ENCODE measurements at places on chromosomes 2 and 18.

DNA sequence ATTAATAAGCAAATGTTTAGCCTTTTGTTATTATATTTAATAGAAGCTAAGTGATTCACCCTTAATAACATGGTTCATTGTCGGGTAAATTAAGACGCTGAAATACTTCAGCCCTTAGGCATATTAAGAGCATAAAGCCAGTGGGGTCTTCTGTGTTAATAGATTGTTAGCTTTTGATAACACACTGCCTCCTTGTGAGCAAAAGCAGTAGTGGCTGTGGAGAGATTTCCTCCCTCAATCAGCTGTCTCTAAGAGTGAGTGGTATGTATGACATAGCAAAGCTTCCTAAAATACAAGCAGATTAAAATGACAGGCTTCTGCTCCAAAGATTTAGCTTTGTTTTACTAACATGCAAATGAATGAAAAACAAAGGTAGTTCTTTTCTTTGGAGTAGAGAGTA is 143.7 kb upstream of the SYT4 start:
- no peak for DNase-seq

GRCh38 chr18:76264876-76265250 is 230.2 kb downstream of the ZNF516 start:
- no peak for DNase-seq

DNA sequence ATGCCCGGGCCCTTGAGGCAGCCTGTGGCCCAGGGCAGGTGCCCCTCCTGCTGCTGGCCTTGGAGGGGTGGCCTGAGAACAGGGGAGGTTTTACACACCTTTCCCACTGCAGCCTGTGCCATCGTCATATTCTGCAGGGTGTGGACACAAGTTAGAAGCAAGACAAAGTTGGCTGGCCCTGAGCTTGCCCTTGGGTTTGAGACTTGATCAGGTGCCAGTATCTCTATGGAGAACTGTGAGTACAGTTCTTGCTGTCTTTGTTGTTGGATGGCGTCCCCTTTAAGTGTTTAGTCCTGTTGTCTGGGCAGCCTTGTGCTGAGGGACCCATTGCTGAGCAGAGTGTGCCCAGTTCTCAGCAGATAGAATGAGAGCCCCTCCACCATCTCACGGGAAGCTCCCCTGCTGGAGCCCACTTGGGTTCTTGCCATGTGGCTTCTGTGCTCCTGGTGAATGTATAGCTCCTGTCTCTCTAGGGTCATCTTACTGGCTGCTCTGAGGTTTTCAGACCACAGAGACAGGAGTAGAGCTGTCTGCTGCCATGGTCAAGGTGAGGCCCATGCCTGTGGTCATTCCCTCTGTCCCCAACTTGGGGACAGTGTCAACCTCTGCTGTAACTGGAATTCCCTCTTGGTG is 115.9 kb downstream of the SH3RF3 start:
- DNase-seq, result no peak

- DNase-seq, result peak; percentile 26
Measured at GRCh38 chr2:216371721-216372702, at the start of gene MARCHF4. Gene MARCHF4, minus strand, starts transcription at chr2:216372483. Its CDS starts 2,223 bp downstream, at chr2:216370260.

DNA sequence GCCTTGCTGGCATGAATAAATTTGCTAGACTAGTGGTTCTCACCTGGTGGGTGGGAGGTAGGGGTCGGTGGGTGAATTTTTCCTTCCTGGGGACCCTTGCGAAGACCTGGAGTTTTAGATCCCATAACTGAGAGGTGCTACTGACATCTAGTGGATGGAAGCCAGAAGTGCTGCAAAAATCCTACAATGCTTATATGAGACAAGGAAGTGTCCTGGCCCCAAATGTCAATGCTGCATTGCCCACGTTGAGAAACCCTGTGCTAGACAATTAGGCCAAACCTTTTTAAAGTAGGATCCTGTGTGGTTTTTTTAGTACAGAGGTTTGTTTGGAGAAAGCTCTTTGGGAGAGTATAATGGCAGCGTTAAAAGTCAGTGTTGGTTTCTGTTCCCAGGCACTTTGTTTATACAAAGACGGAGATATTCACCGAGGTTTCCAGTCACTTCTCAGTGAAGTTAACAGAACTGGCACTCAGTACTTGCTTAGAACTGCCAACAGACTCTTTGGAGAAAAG is 9.6 kb downstream of the SERPINB8 start:
- DNase-seq, result no peak

GRCh38 chr2:1681323-1682180 is 62.8 kb downstream of the PXDN start:
- DNase-seq, result no peak

DNA sequence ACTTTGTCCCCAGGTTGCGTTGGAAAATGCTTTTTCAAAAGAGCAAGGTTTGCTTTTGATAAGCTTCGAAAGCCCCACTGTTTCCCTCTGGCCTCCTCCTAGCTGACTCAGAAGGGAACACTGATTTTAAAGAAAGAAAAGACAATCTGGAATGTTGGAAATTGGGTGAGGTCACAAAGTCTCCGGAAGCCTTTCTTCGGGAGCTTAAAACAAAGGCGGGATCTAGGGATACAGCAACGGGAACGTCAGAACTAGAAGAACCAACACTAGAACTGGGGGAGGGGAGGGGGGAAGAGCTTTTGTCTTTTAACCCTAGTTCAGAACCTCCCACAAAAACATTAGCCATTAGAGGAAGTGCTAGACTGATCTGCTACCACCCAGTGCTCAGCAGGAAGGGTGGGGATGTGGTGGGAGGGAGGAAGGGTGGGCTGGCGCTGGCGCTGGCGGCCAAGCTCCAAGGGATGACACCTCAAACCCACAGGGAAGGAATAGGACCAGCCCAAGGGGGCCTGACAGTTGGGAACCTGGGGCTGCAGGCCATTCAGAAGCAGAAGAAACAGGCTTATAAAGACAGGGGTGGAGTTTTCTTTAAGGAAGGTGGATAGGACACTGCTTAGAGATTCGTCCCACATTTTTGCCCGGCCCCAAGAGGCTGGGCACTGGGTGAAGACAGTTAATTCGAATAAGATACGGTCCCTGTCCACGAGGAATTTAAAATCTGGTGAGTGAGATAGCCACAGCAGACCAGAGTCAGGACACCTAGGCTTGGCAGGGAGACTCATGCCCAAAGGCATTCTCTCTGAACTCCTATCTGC is 1.7 kb downstream of the TMSB10 start:
- DNase-seq, result no peak

DNA sequence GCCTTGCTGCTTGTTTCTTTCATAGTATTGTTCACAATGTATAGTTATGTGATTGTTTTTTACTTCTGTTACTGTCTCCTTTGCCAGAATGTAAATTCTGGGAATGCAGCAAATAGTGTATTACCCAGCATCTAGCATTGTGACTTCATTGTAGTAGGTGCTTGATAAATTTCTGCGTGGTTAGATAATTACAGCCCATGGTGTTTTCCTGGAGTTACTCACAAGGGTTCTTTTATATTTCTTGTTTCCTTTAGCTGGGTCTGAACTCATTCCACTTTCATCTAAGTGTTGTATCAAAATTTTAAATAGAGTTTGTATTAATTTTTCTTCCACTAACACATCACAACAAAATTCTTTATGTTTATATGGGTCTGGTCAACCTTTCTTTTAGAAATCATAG is 132.6 kb downstream of the MAP4K4 start:
- DNase-seq, result no peak

- no peak for DNase-seq
Measured at GRCh38 chr2:222303045-222303827, 4.4 kb upstream of the PAX3 start.

- DNase-seq, result no peak
Measured at GRCh38 chr2:158716121-158716791, 78.9 kb upstream of the DAPL1 start.

GRCh38 chr2:213317929-213318328 is 33.7 kb downstream of the SPAG16 start:
- no peak for DNase-seq

- no peak for DNase-seq
Measured at GRCh38 chr2:219125225-219125885, 35.3 kb downstream of the NHEJ1 start.

DNA sequence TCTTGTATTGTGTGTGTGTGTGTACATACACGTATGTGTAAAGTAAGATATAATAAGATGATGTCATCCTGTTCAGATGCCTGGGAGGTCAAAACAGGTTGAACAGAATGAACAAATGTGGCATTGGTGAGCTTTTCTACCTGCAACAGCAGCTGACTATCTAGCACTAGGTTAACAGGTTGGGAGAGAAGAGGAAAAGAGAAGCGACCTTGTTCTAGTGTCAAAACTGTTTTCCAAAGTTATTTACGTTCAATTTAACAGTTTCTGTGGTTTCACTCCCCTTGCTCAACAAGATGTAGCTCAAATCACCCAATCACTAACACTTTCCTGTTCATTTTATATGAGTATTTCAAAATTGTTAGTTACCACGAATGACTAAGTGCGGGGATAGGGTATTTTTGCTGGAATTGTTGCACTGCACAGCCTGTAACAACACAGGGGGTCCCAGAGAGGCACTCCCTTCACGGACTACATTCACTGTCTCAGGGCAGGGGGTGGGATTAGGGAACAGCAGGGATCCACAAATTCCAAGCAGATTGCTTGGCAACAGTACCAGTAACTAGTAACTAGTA is 67.5 kb upstream of the DTNB start:
- no peak for DNase-seq

DNA sequence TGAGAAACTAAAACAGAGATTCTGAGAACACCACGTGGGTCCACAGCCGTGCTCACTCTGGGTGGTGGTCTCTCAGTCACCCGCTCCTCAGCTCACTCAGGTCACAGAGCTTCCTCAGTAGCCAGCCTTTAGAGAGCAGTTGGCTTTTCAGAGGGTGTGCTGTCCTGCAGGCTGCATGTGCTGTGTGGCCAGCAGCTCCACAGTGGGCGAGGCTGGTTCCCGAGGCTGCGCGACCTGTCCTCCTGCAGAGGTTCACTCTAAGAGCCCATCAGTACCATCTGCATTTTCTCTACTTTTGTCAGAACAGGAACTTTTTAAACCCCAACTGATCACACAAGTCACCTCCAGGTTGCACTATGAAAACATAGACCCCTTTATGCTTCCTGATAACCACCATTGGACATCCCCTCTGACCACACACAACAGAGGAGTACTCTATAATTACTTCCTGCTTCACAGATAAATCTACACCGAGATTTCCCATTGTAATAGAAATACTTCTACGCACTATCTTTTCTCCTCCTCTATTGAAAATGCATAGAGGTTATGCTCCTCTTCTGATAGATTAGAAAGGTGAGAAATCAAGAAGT is 93.1 kb downstream of the GYPC start:
- no peak for DNase-seq

DNA sequence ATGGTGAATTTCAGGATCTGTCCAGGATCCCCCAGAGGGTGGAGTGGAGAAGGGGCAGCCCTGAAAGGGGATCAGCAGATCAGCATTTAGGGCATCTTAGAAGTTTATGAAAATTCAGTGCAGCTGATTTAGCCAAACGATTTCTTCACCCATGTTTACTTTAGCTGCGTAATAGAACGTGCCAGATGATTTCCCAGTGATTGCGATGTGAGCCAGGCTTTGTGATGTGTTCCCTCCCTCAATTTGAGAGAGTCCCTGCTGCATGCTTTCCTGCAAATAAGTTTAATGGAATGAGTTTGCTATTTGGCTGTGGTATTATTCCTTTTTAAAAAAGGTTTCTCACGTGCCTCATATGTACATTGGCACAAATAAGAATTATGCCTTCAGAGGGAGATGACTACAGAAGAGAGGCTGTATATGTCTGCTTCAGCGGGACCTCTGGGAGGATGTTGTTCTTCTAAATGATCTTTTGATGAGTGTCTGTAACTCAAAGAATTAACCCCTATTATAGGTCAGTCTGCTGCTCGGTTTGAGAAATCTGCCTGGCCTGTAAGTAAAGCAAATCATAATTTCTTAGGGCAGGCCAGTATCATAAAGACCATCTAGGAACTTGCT is 111.9 kb downstream of the MRO start:
- DNase-seq, result no peak

Data from stimulated activated CD8-positive, alpha-beta memory T cell treated with anti-CD3 and anti-CD28 coated beads, Interleukin-4, amount 100 ng/mL, for 1 hour (primary cell).